ENCODE measurements at places on chromosomes 12 and 14.

- DNase-seq: no peak
Observed at GRCh38 chr12:85281636-85282312, 1.8 kb downstream of the ALX1 start.

GRCh38 chr12:12693111-12693671, 2.8 kb downstream of the GPR19 start:
- DNase-seq: no peak

GRCh38 chr14:93068711-93069110, 47.0 kb downstream of the ITPK1 start:
- DNase-seq: no peak

DNA sequence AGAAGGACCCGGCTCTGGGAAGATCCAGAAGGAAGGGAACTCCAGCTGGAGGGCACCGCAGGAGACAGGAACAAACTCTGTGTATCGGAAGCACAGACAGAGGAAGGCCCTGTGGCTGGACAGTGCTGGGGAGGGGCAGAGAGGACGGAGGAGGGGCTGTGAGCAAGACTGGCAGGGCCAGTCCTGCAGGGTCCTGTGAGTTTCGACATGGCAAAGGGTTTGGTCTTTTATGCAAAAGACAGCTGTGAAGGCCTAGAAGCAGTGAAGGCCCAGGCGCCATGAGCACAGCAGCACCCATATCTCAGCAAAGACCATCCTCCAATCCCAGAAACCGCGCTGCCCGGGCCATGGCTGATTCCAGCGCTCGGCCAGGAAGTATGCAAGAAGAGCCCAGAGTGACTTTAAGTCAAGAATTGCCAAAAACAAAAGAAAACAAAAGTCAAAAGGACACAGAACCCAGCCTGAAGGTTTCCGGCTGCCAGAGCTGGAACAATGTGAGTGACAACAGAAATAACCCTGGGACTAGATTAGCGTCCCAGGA, 126.5 kb downstream of the NCOR2 start:
- no peak for DNase-seq

- DNase-seq: no peak
Observed at GRCh38 chr12:108335349-108336119, 3.6 kb downstream of the CMKLR1 start.

DNA sequence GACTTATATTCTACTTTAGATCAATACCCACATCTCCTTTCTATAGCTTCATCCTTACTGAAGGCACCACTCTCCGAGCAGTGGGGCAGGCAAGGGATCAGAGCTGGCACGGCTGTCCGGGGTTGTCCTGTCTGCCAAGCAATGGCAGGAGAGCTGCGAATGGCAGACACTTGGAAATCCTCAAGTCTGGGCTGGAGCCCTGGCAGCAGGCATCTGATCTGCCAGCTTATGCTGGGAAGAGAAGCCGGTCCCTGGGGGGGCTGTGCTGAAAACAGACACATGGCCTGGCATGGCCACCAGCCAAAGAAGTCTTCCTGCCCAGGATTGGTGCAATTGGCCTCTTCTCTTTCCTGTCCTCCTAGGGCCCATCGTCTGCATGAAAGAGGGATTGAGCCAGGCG, 280.2 kb upstream of the PWP1 start:
- DNase-seq: no peak

GRCh38 chr14:76968621-76969063, 59.9 kb downstream of the IRF2BPL start:
- DNase-seq: no peak

GRCh38 chr12:55974308-55974730, 441 bp downstream of the RAB5B start:
- DNase-seq: no peak

DNA sequence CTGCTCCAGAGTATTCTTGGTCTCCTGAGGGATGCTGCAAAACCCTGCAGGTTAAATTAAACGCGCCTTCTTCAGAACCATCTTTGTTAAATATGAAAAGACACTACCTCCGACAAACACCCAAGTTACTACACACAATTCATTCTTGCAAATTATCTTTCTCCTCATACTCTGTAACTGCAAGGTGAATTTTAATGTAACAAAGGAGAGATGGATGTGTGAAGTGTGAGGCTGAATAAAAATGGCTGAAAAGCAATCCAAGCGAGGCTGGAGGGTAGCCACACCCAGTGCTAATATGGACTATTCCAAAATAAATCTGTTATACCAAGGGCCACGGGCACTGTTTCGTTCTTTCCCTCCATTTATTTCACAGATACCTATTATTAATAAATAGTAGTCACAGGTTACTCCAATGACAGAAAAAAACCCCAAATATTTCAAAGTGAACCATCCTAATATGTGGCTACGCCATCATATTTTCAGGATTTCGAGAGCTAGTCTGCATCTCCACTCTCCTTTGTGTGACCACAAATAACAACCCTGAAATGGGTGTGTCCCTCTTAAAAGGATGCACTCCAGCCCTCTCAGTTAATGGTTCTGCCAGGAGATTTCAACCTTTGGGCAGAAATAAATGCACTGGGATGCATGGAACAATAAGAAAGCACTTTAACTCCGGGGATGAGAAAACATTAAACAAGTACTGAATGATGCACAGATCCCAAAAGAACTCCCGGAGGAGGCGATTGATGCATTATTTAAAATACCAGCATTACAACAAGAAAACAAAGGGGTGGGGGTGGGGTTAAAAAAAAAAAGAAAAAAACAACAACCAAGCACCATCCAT, 53.1 kb upstream of the CCDC175 start:
- no peak for DNase-seq

GRCh38 chr12:4786795-4787194, 66.6 kb downstream of the GALNT8 start:
- DNase-seq: no peak

DNA sequence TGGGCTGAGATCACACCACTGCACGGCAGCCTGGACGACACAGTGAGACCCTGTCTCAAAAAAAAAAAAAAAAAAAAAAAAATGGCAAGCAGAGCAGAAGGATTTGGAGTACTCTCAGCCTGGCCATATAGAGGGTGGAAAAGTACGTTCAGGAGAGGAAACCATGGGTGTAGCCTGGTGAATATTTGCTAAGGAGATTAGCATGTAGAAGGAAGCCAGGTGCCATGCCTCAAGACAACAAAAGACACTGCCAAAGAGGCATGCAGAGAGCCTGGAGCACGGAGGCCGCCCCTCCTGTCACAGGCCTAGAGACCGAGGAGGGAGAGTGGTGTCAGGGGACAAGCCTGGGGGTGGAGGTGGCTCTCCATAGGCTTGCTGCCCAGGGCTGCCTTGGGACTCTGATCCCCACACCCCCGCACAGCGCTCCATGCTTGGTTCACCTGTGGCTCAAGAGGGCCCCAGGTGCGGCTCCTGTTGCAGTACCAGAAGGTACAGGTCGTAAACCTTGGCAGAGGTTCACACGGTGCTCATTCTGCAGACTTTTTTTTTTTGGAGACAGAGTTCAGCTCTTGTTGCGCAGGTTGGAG, 27.9 kb upstream of the DEGS2 start:
- no peak for DNase-seq

- no peak for DNase-seq
Observed at GRCh38 chr12:122350141-122350848, 72.2 kb downstream of the CLIP1 start.

DNA sequence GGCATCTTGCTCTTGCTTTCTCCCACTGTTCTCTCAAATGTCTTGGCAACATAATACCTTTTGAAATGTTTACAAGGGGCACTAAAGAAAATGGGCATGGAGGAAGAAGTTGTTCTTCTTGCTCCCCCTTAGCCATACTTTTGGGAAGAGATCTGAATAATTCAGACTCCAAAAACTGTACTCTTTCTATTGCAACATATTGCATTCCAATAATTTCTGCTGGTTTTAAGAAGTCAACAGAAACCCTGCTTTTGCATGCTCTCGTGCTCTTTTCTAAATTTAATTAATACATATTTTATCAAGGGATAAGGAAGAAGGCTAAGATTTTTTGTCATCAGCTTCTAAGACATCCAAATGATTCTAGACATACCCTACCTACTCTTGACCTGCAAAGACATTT, 409.9 kb upstream of the SOX5 start:
- no peak for DNase-seq

GRCh38 chr12:67797753-67798152, 149.2 kb downstream of the DYRK2 start:
- DNase-seq: no peak

DNA sequence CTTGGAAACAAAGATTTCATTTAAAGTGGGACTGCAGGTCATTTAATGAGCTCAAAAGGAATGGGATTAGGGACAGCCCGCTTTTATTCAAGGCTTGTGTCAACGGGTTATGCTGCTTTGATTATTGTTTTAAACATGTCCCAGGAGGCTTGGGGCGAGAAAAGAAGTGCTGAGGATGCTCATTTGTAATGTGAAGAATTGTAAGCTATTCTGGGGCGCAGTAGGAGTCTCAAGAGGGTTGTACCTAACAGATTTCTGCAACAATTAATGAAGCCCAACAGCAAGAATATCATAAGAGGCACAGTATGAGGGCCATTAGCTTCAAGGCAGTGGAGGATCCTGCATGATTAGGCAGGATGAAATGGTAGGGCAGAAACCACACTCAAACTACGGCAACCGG, 122.5 kb downstream of the KTN1 start:
- DNase-seq: no peak

DNA sequence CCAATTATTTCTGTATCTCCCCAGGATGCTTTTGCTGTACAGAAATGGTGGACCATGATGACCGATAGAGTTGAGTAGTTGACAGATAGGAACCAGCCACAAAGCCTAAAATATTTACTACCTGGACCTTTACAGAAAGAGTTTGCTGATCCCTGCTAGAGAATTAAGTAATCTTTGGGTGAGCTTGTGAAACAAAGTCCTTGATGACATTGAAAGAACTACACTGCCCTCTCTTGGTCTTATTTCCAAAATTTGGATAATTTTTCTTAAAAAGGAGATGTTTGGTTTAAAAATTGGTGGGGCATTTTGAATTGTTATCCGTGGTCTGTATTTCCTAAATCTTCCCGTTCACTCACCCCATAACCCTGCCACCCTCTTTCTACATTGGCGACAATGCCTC, 13.7 kb upstream of the TCTN1 start:
- DNase-seq: no peak

DNA sequence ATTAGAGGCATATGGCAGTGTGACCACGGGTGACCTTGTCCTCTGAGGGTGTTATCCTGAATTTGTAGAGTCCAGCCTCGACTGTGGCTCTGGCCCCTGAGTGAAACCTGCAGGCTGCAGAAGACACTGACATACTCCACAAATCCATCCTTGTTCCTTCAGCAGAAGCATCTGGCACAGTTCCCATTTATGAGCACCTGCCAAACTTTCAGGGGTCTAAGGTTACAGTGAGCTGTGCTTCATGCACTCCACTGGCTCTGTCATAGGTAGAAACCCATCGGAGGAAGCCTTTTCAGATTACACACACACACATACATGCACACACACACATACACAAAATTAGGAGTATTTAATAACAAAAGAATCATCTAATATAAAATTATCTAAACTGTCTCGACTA, 13.6 kb upstream of the NUAK1 start:
- DNase-seq: no peak

GRCh38 chr12:98437806-98438595, 77.4 kb upstream of the TMPO start:
- no peak for DNase-seq

- DNase-seq: no peak
Observed at GRCh38 chr12:116959845-116960514, 49.2 kb downstream of the FBXW8 start.

- DNase-seq: no peak
Observed at GRCh38 chr12:2265461-2266167, 212.8 kb downstream of the CACNA1C start.

DNA sequence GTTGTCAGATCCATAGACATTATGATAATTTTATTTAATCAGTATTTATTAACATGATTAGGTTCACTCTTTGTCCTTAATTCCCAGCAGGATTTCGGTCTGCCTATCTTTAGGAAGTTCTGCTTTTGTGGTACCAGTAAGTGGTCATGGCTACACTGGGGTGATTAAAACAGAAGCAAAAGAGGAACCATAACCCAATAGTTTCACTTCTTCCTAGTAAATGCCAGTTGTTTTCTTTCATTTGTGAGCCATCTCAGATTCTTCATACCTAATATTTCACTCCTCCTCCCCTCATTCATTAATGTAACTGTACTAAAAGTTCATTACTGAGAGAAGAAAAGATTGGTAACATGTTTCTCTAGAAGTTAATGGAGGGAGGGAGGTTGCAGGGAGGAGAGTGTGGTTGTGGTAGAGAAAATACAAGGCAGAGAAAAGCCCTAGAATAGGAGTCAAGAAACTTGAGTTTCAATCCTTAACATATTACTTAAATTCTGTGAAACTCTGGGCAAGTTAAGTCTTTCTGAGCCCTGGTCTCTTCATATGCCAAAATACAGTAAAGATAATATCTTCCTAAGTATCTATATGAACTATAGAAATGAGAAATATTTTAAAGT, 101.2 kb downstream of the PEBP1 start:
- DNase-seq: no peak

DNA sequence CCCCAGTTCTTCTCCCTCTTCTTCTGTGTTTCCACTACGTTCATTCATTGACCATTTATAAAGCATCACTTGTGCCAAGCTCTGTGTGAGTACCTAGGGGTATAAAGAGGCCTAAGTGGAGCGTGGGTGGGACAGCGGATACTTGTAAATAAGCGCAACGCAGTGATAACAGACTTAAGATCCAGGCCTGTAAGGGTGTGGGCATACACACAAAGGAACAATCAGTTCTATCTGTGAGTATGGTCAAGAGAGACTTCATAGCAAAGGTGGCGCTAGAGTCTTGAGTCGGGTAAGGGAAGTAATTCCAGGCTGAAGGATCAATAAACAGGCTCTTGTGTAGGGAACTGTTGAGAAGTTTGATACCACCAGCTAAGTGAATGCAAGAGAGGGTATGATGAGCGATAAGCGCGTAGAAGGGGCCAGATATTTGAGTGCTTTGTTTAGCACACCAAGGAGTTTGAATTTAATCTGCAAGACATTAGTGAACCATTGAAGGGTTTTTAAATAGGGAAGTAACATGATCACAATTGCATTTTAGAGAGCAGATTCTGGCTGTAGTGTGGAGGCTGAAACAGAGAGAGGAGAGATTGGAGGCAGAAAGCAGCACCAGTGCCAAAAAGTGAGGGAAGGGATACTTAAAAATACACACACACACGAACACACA, 1.0 kb upstream of the GXYLT1 start:
- DNase-seq: no peak

DNA sequence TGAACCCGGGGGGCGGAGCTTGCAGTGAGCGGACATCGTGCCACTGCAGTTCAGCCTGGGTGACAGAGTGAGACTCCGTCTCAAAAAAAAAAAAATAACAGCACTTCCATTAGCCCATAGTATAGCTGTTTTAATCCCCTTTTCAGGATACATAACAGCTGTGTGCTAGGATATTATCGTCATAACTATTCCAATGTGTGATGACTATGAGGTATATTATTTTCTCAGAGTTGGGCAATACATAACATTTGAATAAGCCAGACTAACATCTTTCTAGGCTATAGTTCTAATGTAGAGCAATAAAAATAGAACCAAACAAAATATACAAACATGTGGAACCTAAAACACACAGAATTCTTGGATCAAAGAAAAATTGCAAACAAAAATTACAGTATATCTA, 57.1 kb downstream of the MARK3 start:
- no peak for DNase-seq

GRCh38 chr14:79660053-79660939, 551.0 kb downstream of the DIO2 start:
- DNase-seq: no peak

Measured in stimulated activated CD8-positive, alpha-beta memory T cell treated with anti-CD3 and anti-CD28 coated beads, Interleukin-4, amount 100 ng/mL, for 4 hours (primary cell).